WTC11 (cell line): ENCODE measurements at places on chromosomes 6 and 20.

- no peak for DNase-seq
These were observed 58.0 kb downstream of the TFAP2C start for GRCh38 chr20:56687061-56687460.

DNA sequence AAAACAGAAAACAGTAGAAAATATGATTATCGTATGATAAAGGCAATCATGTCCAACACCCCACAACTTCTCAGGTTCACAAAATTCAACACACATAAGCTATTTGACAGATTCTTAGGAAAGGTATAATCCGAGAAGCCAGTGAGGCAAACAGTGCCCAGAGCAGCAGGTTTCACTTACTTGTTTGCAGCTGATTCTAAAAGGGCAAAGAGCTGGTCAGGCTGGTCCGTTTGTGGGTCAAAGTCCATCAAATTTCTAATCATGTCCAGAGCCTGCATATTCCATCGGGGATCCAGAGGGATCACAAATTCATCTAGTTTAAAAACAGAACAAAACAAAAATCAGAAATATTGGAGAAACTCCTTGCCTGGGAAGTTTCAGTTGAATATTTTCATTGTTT, 69.8 kb upstream of the LYRM2 start:
- DNase-seq: no peak

DNA sequence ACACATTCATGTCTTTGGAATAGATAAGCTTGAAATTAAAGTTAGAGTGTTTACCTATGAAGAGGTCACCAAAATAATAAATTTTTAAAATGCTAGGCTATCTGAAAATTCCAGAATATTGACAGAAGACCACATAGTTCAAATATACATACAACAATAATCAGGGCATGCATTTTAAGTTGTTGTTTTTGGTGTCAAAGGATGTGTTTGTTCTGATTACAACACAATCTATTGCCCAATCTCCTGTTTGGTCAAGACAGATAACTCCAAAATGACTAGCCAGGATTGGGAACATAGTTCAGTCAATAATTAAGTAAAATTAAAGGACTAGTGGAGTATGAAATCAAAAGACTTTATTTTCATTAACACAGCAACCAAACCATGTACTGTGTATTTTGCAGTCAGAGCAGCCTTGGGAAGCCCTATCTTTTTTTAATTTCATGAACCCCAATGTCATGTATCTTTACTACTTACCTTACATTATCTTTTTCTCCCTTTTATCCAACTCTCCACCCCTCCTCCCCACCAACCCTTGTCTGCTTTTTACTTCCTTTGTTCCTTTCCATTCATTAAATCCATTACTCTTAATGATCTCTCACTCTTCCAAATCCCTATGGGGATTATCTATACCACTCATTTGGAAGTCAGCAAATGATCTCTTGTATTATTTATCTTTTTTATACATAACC, 111.2 kb downstream of the CDK19 start:
- no peak for DNase-seq

DNA sequence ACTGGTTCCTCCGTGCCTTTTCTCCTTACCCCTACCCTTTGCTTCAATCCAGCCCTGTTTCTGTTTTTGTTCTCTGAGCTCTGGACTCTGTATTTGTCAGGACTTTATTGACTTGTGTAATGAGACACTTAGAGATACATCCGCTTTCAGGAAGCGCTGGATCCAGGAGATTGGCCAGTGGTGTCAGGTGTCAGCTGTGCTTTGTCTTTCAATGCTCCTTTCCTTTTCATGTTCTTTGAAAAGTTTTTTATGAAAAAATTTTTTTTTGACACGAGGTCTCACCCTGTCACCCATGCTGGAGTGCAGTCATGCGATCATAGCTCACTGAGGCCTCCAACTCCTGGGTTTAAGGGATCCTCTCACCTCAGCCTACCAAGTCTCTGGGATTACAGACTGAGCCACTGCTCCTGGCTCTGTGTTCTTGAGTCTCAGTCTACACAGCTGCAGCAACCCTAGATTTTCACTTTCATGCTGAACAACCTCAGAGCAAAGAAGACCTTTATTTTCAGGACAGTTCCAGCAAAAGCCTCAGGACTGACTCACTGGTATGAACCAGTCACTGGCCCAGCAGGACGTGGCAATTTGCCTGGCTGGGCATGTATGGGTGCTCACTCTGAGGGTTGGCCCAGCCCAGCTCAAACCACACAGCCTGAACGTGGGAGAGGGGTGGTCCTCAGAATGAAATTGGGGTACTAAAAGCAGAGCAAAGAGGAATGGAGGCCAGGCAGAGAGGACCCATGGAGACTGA, 108.5 kb downstream of the DHX35 start:
- no peak for DNase-seq

- no peak for DNase-seq
These were observed 137.2 kb downstream of the FARS2 start for GRCh38 chr6:5398530-5398929.

DNA sequence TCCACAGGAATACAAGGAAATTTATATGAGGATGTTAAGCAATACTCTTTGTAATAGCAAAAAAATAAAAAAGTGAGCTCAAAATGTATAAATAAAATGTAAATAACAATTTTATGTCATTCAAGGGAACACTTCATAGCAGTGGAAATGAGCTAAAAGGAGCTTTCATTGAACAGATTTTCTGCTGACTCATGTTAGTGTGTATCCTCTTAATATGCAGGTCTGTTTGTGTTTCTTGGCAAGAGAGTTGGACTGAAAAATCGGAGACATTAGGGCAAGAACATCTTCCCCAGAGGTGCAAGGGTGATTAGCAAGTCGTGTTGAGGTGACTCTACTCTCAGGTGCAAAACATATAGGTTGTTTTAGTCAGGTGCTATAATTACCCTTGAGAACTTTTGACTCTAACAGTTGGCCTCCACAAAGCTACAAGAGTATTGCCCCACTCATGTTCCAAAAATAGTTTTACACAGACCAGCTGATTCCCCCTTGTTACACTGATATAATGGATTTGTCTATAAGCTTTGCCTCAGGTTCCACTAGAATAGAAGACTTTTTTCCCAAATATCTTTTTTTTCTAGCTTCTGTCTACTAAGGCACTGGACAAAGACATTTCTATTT, 702.9 kb downstream of the TENT5A start:
- no peak for DNase-seq

DNA sequence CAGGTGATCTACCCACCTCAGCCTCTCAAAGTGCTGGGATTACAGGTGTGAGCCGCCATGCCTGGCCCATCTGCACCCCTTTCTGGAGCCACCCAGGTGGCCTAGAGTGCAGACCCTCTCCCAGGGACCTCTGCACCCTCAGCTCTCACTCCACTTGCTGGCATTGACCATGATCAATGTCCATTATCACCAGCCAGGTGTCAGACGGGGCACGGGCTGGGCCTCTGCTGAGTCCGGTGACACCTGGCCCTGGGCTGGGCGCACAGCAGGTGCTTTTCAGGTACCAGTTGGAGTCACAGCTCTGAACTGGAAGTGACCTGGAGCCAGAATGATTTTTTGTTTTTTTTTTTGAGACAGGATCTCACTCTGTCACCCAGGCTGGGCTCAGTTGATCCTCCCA, 91.8 kb upstream of the PMEPA1 start:
- no peak for DNase-seq

GRCh38 chr6:89952686-89953085, 58.4 kb downstream of the GJA10 start:
- no peak for DNase-seq

GRCh38 chr20:39835130-39835842, 853.8 kb downstream of the MAFB start:
- no peak for DNase-seq
